ENCODE measurements at places on chromosomes 5 and 9.

DNA sequence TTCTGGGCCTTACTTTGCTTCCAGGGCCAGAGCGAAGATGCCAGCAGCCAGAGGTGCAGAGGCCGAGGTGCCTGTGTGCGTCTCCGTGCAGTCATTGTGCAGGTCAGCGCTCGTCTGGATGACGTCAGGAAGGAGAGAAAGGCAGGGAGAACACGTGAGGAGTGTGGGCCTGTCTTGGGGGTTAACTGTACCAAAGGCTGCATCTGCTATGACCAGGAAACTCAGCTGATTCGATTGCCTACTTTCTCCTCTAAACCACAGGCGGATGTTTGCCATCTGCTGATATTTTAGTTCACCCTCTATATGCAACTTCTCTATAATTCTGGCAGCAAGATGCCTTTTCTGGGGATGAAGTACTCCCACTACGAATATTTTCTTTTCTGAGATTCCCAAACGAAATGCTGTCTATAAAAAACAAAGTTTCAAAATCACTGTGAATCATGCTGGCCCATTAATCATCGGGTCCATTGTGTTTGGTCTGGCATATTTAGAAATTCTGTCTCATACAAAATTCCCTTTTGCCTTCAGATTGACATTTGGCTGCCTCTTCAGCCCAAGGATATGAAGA is 24.8 kb downstream of the PCSK1 start:
- DNase-seq: peak; percentile 71

- no peak for DNase-seq
These were observed 15.7 kb downstream of the FTMT start for GRCh38 chr5:121867403-121867802.

DNA sequence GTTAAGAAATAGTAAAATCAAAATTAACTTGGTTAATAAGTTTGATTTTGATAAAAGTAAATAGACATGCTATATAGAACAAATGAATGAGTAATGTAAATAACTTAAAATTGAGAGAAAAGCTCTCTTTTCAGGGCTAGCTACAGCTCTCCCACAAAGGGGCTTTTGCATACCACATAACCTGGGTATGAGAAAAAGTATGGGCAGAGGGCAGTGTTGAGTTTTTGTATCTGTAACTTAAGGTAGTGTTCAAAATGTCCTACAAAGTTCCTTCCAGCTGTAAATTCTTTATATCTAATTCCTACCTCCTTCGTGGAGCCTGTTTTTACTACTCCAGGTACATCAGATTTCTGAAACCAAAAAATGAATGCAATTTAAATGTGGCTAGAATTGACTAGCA is 18.9 kb upstream of the TTC33 start:
- DNase-seq: no peak

DNA sequence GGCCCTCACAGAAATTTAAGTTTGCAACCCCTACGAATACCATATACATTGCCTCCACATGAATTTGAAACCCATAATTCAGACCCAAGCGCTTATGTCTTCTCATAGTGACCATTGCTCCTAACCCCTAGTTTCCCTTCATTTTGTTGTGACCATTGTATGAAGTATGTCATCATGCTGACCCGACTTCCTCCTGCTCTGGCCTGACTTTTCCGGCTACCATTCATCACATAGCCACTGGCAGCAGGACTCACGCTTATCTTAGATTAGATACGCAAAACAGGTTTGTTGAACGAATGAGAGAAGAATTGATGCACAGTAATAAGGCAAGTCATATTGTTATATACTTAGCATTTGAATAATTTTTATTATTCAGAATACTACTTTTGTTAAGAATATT is 345.4 kb downstream of the FBXL17 start:
- DNase-seq: no peak

GRCh38 chr9:30280229-30280900 is 2104.1 kb upstream of the ACO1 start:
- no peak for DNase-seq

- DNase-seq: peak; percentile 41
These were observed 29.1 kb upstream of the ANKRD31 start for GRCh38 chr5:75265731-75266130.

DNA sequence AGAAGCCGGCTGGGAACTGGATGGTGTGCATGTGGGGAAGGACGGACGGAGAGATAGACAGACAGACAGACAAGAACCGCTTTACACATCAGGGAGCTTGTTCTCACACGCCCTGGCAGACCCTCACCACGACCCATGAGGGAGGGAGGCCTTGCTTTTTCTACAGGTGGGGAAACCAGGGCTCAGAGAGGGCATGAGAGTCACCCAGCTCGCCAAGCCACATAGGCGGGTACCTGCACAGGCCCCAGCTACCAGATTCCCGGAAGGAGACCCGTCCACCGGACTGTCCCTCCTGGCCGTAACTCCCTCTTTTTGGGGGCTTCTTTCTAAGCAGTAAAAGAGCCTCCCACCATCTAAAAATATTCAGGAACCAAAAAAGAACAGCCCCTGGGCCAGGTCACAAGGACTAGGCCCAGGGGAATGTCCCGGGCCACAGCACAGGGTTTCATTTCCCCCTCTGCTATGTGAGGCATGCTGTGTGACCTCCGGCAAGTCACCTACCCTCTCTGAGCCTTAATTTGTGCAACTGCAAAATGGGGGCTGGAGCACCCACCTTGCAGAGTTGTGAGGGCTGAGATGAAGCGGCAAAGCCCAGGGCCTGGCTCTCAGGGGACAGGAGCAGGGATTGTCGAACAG is 84.4 kb upstream of the SARDH start:
- no peak for DNase-seq

DNA sequence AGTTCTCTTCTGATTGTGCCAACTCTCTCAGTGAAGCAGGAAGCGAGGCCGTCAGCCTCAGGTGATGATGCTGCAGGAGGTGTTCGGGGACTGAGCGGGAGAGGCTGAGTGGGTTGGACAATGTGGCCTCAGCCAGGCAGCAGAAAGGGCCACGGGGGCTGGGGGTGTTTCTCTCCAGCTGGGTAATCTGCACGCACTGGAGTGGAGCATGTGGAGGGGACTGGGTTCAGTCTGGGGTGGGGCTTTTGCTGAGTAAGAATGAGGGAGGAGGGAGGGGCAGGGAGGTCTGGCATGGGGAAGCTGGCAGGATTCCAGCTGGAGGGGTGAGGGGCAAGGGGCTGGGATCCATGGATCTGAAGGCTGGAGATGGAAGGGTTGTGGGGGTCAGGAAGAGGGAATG is 60.8 kb upstream of the PHYKPL start:
- no peak for DNase-seq

- DNase-seq: no peak
These were observed 653.7 kb downstream of the MTRR start for GRCh38 chr5:8522646-8523045.

- peak; percentile 73 for DNase-seq
These were observed 218.1 kb upstream of the CD180 start for GRCh38 chr5:67414712-67415111.

- DNase-seq: peak; percentile 48
These were observed 75.4 kb upstream of the IL7R start for GRCh38 chr5:35781181-35781790.

DNA sequence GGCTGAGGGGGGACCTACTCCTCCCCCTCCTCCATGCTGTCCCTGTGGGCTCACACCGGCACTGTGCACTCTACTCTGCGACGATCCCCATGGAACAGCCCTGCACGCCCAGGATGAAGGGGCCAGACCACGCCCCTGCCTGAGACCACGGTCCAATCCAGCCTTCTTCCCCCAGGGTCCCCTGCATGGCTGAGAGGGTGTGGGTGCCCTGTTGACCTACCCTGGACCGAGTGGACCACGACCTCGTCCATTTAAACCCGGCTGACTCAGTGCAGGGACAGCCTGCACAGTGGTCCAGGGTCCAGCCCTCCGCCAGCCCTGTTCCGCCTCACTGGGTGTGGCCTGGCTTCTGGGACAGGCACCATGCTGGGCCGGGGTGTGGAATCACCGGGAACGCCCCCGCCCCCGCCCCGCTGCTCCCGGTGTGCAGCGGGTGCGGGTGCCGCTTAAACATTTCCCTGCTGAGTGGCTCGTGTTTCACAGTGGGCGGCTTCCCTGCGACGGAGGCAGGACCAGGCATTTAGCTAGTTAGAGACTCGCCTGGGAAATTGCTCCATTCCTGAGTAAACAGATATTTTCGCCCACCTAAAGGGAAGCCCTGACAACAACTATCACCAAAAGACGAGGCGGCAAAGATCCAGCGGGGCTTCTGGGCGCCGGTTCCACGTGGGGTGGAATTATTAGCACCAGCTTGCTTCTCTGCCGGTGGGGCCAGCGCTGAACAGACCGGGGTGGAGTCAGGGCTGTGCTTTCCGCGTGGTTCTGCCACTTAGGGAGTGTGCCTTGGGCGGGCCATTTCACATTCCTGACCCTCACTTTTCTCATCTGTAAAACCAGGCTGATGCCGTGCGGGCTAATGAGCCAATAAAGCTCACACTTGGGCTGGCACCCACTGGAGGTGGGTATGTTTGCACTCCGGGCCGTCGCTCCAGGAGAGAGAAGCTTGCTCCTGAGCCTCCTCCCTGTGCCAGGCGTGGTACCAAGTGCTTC is 22.6 kb downstream of the DBH start:
- peak; percentile 34 for DNase-seq

GRCh38 chr9:113654605-113655428 is 191.3 kb downstream of the RGS3 start:
- DNase-seq: no peak

DNA sequence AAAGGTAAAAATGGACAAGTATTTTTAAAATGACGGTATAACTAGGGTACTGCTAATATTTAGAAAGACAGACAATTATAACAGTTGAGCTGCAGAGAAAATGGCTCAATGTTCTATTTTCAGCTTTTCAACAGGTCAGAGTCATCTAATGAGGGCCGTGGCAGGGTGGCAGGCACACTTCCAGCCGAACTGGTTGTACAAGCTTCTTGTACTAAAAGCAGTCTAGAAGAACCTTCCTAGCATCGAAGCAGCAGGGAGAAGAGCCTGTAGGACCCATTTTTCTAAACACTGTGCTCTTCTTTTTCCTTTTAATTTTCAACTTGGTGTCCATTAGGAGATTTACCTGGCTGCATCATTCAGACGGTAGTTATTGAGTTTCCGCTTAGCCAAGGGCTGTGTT is 85.6 kb downstream of the SLC28A3 start:
- no peak for DNase-seq

DNA sequence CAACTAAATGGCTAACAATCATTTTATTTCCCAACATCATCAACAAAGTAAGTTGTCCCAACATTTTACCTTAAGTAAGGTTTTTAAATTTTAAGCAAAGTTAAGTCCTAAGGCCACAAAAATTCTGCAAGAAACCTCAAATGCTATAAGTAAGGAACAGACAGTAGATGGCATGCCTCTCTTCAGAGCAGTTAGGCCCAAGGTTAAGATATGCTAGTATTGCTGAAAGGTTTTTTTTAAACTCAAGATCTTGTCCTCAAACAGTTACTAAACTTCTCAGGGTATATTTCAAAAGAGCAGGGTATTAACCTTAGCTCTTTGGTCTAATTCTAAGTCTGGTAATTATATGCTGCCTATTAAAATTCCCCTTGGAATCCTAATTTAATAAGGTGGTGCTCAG is 35.1 kb downstream of the PJA2 start:
- DNase-seq: no peak

DNA sequence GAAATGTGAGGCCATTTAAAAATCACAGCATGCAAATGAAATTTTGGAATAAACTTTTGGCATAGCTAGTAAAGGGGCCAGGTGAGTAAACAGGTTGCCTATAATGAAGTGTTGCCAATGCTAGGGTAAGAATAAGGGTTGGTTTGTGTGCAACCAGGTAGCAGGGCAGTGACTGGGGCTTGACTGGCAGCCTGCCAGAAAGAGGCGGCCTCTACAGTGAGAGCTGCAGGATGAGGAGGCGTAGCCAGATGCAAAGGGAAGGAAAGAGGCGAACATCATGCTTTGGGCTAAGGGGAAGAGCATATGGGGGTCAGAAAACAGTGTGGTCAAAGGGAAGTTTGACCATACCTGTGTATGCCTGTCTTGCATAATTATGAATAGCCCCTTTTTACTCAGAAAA is 70.6 kb downstream of the MAST4 start:
- DNase-seq: no peak

DNA sequence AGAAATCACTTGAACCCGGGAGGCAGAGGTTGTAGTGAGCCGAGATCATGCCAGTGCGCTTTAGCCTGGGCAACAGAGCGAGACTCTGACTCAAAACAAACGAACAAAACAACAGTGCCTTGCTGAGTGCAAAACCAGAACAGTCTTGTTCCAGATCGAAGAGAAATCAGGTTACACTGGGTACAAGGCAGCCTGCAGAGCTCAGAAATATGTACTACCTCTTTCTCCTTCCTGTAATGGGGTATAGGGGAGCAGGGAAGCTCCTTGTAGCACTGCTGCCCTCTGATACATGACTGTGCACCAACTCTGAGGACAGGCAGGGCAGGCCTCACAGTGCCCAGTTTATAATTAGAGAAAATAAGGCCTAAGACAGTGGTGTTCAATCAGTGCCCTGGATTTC is 24.7 kb downstream of the TBC1D2 start:
- no peak for DNase-seq

DNA sequence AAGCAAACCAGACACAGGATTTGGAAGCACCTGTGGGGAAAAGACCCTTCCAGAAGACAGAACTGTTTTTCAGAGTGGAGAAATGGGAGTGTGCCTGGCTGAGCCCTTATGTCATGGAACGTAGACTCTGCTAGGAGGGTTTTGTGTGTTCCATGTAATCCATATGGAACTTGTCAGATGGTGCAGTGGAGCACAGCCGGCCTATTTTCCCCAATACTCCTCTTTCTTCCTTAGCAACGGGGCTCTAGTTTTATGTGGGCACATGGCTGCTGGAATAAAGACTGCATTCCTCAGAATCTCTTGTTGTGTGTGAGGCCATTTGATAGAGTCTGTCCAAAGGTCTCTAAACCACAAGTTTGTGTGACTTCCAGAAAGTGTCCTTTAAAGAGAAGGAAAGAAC is 284.0 kb downstream of the DRD1 start:
- DNase-seq: no peak

DNA sequence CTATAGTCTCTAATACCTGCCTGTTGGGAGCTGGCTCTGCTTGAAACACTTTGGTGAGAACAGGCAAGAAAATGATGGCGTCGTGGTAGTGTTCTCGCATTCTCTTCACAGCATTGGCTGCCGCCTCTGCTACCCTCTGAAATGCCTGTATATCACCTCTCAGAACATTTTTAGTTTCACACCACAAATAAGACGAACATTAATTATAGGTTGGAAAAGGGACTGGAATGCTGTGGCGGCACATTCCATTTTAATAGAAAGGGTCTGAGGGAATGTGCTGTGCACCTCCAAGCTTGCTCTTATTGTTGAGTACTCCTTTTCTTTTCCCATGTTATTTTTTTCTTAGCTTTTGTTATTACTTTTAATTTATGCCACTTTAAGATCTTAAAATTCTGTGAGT is 134.6 kb upstream of the HMHB1 start:
- DNase-seq: no peak

- no peak for DNase-seq
These were observed 401.3 kb downstream of the MTRR start for GRCh38 chr5:8270246-8270645.

DNA sequence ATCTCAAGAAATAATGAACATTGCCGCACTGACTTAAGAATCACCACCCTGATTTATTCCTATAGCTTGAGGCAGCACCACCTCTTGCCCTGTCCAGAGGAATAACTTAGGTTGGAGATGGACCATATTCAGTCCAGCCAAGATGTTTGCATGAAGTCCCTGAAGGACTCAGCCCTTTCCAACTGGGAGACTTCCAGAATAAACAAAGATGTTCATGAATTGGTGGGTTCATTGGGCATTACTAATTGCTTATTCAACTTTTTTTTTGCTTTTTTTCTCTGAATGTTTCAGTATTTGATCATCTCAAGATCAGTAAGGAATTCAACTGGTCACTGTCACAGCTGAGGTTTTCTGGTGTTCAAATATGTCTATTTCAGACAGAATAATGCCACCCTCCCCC is 470.6 kb downstream of the CCDC171 start:
- DNase-seq: peak; percentile 98

GRCh38 chr5:5422819-5423515 is 490 bp downstream of the ICE1 start:
- no peak for DNase-seq
